ENCODE measurements at places on chromosomes 2 and 18.

- no peak for DNase-seq
Observed at GRCh38 chr2:62938126-62938525, 112.5 kb upstream of the OTX1 start.

- DNase-seq, result no peak
Observed at GRCh38 chr18:32530947-32531651, 60.4 kb upstream of the GAREM1 start.

DNA sequence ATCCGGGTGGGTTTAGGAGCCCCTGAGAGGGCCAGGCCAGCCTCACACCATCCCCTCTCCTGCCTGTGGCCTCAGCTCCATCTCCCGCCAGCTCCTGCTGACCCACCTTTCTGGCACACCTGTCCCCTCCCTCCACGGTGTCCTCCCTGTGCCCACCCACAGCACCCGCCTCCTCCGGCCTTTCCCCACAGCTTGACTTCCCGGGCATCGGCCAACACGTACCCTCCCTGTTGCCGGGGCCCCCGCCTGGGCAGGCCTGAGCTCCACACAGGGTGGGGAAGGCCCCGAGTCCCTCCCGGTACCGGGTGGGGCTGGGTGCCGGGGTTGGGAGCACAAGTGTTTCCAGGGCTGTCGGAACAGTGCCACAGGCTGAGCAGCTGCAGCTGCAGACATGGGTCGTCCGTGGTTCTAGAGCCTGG is 6.5 kb downstream of the GPC1 start:
- no peak for DNase-seq

GRCh38 chr2:215603440-215603839 is 167.6 kb upstream of the FN1 start:
- DNase-seq, result no peak

DNA sequence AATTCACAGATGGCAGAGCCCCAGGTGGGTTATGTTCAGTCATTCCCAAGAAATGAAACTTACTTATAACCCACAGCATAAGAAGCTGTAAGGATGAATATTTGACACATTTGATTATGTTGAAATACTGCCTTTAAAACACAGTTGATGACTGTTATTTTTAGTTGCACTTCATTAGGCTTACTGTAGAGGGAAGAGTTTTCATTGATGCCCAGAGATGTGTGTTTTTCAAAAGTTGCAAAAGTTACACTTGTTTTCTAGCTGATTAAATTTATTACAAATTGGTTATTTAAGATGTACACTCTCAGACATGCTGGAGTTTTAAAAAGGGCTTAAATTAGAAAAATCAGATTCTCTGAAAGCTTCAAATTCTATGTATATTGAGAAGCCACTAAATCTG is 506.1 kb downstream of the PARD3B start:
- no peak for DNase-seq

DNA sequence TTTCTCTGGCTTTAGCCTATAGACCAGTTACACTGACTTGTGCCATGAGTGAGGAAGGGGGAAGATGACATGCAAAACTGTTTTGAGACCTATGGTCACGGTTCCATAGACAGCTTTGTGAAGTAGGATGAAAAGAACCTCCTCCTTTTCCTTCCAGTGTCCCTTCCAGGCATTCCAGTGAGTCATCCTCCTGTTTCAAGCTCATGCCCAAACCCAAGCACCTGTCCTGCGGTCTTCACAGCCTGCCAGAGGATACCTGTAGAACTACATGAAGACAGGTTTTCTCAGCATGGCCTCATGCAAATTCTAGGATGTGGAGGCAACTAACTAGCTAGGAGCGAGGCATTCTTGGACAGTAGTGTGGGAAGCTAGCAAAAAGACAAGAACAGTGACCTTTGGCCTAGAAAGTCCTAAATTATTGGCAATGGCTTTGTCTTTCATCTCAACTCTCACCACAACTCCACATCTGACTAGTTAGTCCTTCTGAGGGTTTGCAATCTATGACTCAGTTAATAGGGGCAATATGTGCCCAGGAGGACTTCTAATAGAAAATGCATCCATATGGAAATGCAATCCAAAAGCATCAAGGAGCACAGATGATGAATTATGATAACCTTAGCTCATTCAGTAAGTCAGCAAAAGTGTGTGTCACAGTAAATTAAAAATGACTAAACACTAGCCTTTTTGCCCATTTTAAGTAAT is 154.7 kb downstream of the RBM43 start:
- DNase-seq, result no peak

- no peak for DNase-seq
Observed at GRCh38 chr2:154527962-154528361, 170.5 kb upstream of the KCNJ3 start.

- no peak for DNase-seq
Observed at GRCh38 chr2:200360364-200360763, 53.9 kb downstream of the SPATS2L start.

DNA sequence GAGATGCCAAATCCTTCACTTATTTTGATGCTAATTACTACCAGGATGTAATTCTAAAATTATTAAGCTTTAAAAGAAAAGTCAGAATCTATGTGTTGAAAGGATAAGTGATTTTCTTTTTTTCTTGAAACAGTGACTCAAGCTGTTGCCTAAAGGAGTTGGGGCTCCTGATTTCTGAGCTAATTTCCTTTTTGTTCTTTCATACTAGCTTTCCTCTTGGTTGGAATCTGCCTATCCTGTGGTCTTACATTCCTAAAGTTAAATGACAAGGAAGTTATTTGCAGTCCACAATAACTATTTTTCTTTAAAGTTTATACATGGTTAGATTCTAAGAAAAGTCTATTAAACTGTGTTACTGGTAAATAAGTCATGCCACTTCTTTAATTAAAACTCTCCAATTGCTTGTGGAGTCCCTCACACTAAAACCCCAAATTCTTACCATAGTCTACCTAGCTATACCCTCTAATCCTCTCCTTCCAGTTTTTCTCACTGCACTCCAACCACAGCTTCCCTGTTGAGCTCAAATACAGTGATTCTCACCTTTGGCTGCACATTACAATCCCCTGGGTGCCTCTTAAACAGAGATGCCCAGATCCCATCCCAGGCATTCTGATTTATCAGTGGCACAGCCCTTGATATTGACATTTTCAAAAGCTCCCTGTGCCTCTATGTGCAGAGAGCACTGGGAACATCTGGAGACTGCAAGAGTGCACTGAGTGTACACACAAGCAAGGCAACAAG is 63.3 kb upstream of the EFEMP1 start:
- no peak for DNase-seq

GRCh38 chr2:60489289-60489688 is 64.2 kb downstream of the BCL11A start:
- DNase-seq, result no peak

- peak; percentile 41 for DNase-seq
Observed at GRCh38 chr2:43225093-43225787, 1.2 kb downstream of the ZFP36L2 start.

DNA sequence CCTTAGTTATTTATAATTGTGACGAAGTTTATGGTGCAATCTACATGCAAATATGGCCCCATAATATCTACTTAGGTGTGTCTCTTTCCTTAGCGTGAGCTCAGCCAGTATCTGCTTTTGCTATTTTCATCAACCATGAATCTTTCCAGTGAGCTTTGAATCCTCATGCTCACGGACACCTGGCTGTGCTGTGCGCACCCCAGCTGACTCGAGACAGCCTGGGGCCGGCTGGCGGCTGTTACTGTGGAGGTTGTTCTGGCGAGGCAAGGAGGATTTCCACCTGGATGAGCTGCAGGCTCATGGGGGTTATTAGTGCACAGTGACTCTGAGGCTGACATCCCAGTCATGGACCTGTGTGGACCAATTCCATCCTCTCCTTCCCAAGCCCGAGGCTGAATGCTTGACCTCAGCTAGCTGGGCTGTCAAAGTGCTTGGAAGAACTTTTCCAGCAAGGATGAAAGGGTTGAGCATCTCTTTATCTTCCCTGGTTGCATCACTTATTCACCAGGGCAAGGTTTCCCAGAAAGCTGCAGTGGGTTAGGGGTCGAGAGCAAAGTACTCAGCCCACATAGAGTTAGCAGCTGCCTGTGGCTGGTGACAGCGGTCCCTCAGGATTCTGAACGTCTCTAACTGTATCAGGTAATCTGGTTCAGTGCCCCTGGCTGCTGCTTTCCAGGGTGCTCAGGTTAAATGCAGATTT is 141.7 kb downstream of the ARL4C start:
- DNase-seq, result no peak

- DNase-seq, result no peak
Observed at GRCh38 chr2:214593727-214594126, 182.9 kb downstream of the VWC2L start.

- DNase-seq, result no peak
Observed at GRCh38 chr2:45132551-45132950, 123.3 kb upstream of the SIX2 start.

DNA sequence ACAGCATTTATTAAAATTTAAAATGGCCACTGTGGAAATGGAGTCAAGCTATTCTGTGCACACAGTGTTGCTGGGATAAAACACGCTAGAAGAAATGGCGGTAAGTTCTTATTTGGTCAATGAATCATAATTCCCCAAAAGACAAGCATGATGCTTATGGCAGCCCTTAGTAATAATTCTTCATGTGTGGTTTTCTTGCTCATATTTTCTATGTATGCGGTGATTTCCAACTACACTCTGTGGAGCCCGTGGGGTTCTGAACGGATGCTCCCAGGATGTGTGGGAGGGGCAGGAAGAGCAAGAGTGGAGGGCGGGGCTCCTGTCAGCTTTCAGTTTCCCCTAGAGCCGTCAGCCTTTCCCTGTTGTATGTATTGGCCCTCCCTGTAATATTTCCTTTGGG is 91.7 kb upstream of the RMDN2 start:
- DNase-seq, result no peak

DNA sequence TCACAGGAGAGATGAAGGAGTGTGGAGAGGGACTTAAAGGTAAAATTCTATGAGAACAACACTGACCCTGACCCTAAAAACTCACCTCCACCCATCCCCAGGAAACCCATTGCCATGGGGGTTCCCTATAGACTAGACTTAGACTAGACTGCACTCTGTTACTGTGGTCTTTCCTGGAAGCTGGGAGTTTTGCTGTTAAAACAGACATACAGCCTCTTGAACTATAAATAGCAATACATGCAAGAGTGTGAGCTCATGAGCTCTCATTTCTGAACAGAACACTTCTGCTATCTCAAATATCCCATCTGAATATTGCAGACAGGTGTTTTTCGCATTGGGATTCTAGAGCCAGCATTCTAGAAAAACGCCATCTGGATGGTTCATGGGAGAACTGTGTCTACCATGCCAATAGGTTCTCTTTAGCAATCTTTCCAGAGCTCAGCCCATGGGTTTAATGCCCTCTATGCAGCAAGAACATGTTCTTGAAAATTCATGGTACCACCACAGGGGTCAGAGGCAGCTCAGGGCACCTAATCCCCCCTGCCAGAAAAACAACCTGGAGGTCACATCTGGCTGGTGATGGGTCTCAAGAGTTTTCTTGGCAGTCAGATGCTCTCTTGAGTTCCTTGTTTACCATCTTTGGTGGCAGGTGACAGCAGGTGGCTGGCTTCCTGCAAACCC is 51.9 kb downstream of the SLC14A2 start:
- DNase-seq, result no peak

DNA sequence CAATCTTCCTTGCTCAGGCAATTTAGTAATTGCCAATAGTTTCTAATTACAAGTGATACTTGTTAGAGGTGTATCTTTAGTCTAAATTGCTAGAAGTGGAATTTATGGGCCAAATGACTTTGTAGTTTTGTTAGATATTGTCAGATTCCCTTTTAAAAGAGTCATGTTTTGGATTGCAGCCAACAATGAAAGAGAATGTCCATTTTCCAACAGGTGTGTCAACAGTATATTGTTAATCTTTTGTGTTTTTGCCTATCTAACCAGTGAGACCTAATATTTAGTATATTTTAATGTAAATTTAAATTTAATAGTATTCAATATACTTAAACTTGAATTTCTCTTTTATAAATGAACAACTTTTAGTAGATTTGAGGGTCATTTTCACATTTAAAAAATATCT is 259.4 kb upstream of the ETAA1 start:
- DNase-seq, result no peak

GRCh38 chr2:209049608-209050007 is 374.2 kb upstream of the MAP2 start:
- no peak for DNase-seq

DNA sequence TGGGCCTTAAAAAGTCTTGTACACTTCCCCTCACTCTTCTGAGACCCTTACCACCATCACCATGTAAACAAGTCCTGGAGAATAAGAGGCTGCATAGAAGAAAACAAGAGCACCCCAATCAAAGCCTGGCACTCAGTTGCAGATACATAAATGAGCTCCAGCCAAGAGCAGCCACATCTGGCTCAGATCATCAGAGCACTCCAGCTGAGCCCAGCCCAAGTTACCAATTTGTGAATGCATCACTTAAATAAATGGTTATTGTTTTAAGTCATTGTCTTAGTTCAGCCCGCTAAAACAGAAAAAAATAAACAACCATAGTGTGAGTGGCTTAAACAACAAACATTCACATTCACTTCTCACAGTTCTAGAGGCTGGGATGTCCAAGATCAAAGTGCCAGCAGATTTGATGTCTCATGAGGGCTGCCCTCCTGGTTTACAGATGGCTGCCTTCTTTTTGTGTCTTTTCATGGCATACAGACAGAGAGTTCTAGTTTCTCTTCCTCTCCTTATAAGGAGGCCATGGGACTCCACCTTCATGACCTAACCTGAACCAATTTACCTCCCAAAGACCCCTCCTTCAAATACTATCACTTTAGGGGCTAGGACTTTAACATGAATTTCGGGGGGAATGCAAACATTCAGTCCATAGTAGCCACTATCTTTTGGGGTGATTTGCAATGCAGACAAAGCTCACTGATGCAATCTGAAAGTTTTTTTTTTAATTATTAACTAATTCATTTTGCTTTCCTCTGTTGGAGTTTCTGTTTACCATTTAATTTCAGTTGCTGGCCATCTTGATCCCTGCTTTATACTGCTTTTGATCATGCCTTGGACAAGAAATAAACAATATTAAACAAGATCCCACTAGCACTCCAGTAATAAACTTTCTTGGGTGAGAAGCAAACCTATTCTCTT is 187.5 kb upstream of the ACVR2A start:
- DNase-seq, result no peak

DNA sequence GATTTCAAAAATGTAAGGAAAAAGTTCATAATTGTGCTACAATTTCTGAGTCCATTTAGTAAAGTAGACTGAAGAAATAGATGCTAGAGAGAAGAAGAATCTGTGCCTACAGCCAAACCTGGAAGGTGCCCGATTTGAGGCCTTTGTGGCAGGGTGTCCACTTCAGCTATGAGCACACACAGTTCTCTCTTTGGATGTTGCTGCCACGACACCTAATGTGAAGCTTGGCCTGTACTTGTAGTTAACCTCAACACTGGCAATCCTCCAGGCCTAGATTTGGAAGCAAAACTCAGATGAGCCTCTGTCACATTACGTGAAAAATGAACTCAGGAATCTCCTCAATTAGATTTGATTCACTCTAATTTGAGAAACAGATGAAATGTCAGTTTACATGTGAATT is 90.1 kb upstream of the LRP1B start:
- no peak for DNase-seq

GRCh38 chr18:49119401-49119800 is 168.6 kb upstream of the SMAD7 start:
- DNase-seq, result no peak

- DNase-seq, result no peak
Observed at GRCh38 chr2:19793132-19793750, 108.5 kb downstream of the TTC32 start.

Measured in activated T-helper 1 cell treated with anti-CD3 and anti-CD28 coated beads, Interleukin-2, amount 50 U/mL, for 16 hours (primary cell).